Epithelial cell of umbilical artery (primary cell): ENCODE measurements at places on chromosomes 16 and 17. TPM values are rescaled to one million over a fixed set of nuclear protein-coding genes. Genes with fewer than 3 reads are reported as not detected.

The ACE gene
- total RNA-seq: 17.2 and 52.6 TPM in 2 replicates

The GINS2 gene
- 11.0 and 14.4 TPM in 2 replicates for total RNA-seq

The SMG1 gene
- total RNA-seq: 53.3 and 58.7 TPM in 2 replicates

The FOXN1 gene
- not detected in 2 replicates for total RNA-seq

The PLD6 gene
- total RNA-seq: 2.3 and 2.9 TPM in 2 replicates

The UBN1 gene
- total RNA-seq: 19.3 and 23.7 TPM in 2 replicates

The KDM6B gene
- 1.2 and 2.9 TPM in 2 replicates for total RNA-seq

The FGF11 gene
- 0.15 and 0.32 TPM in 2 replicates for total RNA-seq

The ZG16B gene
- total RNA-seq: 0.65 and 1.5 TPM in 2 replicates

The KRTAP2-2 gene
- total RNA-seq: not detected in 2 replicates

The SPEM3 gene
- not detected in 2 replicates for total RNA-seq

The MYH11 gene
- total RNA-seq: under 0.01 and 0.15 TPM in 2 replicates

The EXOC3L1 gene
- total RNA-seq: 8.8 and 29.9 TPM in 2 replicates

The ITGAX gene
- total RNA-seq: 0.76 and 1.3 TPM in 2 replicates

The SLC35G6 gene
- total RNA-seq: not detected in 2 replicates

The FOXK2 gene
- 21.7 and 22.1 TPM in 2 replicates for total RNA-seq

The TP53TG3F gene
- not detected in 2 replicates for total RNA-seq

The CCDC200 gene
- total RNA-seq: not detected in 2 replicates

The CYTH1 gene
- total RNA-seq: 26.6 and 34.5 TPM in 2 replicates

The MED1 gene
- 16.6 and 18.8 TPM in 2 replicates for total RNA-seq

The CASKIN1 gene
- total RNA-seq: 0.32 TPM in 1 of 2 replicates, not detected in the other

The ELAC2 gene
- 77.6 and 86.0 TPM in 2 replicates for total RNA-seq

The CDH13 gene
- total RNA-seq: 55.9 and 94.5 TPM in 2 replicates

The TBC1D28 gene
- total RNA-seq: not detected in 2 replicates

The CDRT15 gene
- total RNA-seq: not detected in 2 replicates

The ELMO3 gene
- 1.3 and 1.5 TPM in 2 replicates for total RNA-seq

The STX1B gene
- under 0.01 TPM in 2 replicates for total RNA-seq

The PRCD gene
- not detected in 2 replicates for total RNA-seq

The CBX2 gene
- 8.2 and 8.8 TPM in 2 replicates for total RNA-seq

The HOXB8 gene
- total RNA-seq: 2.0 and 3.6 TPM in 2 replicates

The SLC6A2 gene
- not detected in 2 replicates for total RNA-seq

The BAHCC1 gene
- total RNA-seq: 1.7 and 3.9 TPM in 2 replicates

The SLC12A3 gene
- total RNA-seq: not detected in 2 replicates

The TTLL6 gene
- total RNA-seq: not detected in 2 replicates

The CDH8 gene
- total RNA-seq: not detected in 2 replicates

The PDP2 gene
- 5.2 and 19.8 TPM in 2 replicates for total RNA-seq

The KCNH4 gene
- total RNA-seq: not detected in 2 replicates

The CEP295NL gene
- total RNA-seq: 0.32 and 2.1 TPM in 2 replicates

The HCRT gene
- total RNA-seq: not detected in 2 replicates

The ZNF48 gene
- 14.1 and 18.2 TPM in 2 replicates for total RNA-seq

The FBXW10B gene
- 0.15 TPM in 1 of 2 replicates, not detected in the other for total RNA-seq

The NHLRC4 gene
- 1.6 and 2.0 TPM in 2 replicates for total RNA-seq

The SPATA20 gene
- 32.2 and 32.8 TPM in 2 replicates for total RNA-seq

The SLC5A2 gene
- total RNA-seq: not detected in 2 replicates
